Body of pancreas (tissue), 4 donors: ENCODE measurements at places on chromosomes 12 and 14. TPM values are rescaled to one million over a fixed set of nuclear protein-coding genes. Genes with fewer than 3 reads are reported as not detected.

DNA sequence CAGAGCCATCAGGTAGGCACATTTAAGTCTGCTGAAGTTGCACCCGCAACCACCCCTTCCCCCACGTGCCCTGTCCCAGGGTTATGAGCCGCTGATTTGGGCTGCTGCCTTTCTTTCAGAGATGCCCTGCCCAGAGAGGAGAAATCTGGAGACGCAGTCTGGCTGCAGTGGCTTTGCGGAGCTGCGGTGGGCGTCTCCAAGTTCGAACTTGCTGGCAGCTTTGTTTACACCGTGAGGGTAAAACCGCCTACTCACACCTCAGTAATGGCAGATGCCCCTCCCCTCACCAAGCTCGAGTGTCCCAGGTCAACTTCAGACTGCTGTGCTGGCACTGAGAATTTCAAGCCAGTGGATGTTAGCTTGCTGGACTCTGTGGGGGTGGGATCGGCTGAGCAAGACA is 14.7 kb downstream of the PTCSC3 start:
- no peak for DNase-seq

DNA sequence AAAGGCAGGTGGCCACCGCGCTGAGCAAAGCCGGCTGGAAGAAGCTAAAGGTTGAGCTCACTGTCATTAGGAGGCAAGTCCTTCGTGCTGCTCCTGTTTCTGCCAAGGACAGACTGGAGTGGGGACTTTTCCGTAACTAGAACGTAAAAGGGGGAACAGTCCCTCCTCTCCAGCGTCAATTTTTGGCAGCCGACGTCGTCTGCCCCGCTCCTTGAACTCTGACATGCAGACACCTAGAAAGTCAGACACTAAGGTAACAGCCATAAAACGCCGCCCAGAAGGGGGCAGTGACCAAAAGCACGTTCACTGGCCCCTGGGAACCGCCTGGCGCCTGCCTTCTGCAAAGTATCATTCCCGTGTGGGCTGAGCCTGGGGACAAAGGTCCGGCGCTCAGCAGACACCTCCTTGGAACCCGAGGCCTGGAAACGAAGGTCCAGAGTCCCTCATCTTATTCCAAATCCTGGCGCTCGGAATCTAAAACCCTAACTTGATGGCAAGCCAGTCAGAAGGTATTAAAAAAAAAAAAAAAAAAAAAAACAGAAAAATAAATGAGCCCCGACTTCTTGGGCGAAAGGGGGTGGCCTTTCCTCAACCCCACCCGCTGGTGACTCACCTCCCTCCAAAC is 1.1 kb upstream of the LRP1 start:
- peak; percentile 88 for DNase-seq

DNA sequence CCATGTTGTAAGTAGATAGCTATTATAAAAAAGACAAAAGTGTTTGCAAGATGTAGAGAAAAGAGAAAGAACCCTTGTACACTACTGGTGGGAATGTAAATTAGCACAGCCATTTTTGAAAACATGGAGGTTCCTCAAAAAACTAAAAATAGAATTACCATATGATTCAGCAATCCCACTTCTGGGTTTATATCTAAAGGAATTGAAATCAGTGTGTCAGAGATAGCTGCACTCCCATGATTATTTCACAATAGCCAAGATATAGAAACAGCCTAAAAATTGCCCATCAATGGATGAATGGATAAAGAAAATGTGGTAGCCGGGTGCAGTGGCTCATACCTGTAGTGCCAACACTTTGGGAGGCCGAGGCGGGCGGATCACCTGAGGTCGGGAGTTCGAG is 9.2 kb downstream of the PSMC6 start:
- no peak for DNase-seq

The CLEC4A gene
- 0.52 TPM for total RNA-seq
